ENCODE measurements at places on chromosomes 13 and 19.

GRCh38 chr19:6801485-6802086 is 29.1 kb downstream of the VAV1 start:
- DNase-seq = no peak

- DNase-seq = no peak
Measured at GRCh38 chr19:29596080-29596727, 9.9 kb upstream of the POP4 start.

- DNase-seq = no peak
Measured at GRCh38 chr19:632579-633067, 714 bp downstream of the POLRMT start.

DNA sequence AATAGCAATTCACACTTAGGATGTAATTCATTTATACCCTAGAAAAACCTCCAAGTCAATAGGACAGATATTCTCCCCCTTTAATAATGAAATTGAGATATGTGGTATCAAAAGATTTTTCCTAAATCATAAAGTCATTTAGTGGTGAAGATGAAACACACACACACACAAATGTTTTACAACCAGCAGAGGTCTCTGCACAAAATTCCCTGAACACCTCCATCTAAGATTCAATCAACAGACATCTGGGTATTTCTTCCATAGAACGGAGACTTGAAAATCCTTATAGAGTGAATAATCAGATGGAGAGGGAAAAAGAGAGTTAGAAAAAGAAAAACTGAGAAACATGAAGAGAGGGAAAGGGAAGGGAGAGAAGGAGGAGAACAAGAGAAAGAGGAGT is 52.8 kb downstream of the MYCBP2 start:
- DNase-seq = no peak

DNA sequence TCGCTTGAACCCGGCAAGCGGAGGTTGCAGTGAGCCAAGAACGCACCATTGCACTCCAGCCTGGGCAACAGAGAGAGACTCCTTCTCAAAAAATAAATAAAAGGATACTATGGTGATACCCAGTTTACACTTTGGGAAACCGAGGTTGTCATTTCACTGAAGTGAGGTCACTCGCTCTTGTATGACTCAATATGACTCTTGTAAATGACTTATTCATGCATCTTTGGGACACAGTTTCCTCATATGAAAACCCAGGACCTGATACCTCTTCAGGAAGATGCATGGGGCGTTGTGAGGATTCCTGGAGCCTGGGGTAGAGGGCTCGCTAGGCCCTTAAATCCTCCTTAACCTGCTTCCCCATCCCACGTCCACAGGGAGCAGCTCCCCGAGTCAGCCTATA is 4.5 kb downstream of the PSMD8 start:
- DNase-seq = no peak

DNA sequence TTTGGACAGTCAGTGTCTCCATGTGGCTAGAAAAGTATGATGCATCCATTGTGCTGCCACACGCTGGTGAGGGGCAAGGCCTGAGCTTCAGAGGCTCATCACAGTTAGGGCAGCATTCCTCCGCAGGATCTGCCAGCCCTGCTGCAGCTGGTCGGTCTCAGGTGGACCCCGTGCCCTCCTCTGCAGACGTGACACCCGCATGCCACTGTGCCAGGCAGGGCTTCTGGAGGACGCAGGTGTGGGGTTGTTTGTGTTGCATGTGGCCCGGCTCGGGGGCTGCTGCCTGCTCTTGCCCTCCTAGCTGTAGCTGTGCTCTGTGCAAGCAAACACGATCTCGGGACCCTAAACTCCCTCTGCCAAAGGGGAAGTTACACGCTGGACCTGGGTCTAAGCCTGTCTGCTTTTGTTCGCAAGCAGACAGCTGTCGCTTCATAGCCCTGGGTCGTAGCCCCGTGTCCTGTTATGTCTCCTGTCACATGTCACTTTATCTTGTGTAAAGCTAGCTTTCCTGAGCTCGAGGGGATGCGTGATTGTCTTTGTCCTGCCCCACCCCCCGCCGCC is 45.3 kb downstream of the SLC7A9 start:
- DNase-seq = no peak

DNA sequence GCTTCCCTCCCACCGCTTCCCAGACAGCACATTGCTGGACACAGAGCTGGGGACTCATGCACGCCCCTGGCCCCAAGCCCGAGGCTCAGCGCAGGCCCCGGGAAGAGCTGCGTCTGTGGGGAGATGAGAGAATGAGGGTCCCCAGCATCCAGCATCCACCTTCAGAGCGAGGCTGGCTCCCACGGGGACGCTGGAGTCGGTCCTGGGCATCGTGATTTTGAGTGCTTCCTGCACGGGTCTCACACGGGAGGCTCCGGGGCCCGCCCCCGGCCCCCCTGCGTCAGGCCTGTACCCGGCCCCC is 4.7 kb downstream of the NCLN start:
- no peak for DNase-seq

DNA sequence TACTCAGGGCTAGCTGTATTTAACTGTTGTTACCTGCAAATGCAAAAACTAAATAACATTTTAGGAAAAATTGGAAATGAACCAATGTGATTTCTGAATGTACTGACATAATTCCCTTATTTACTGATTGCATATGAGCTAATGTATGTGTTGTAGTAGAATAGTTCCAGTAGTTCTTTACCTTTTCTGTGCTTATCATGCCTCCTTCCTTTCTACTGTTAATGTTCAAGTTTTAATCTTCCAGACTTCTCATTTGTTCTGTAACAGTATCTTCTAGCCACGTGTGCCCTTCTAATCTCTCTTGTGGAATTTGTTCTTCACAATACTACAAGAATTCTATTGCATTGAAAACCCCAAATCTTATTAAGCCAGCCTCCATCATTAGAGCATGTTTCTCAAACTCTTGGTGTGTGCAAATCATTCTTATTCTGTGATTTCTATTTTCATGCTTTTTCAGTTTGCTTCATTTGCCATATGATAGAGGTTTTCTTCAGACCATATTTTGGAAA is 17.7 kb downstream of the LSM14A start:
- DNase-seq = no peak

- no peak for DNase-seq
Measured at GRCh38 chr13:27236478-27236877, 14.9 kb upstream of the RPL21 start.

GRCh38 chr19:618674-619285 is 14.6 kb downstream of the POLRMT start:
- DNase-seq = no peak

GRCh38 chr19:28640506-28640905 is 572.4 kb downstream of the UQCRFS1 start:
- DNase-seq = no peak

GRCh38 chr13:105587786-105588185 is 947.7 kb downstream of the EFNB2 start:
- no peak for DNase-seq

GRCh38 chr13:86087244-86087643 is 288.0 kb upstream of the SLITRK6 start:
- no peak for DNase-seq

- DNase-seq = no peak
Measured at GRCh38 chr13:30312904-30313303, 5.6 kb upstream of the KATNAL1 start.

DNA sequence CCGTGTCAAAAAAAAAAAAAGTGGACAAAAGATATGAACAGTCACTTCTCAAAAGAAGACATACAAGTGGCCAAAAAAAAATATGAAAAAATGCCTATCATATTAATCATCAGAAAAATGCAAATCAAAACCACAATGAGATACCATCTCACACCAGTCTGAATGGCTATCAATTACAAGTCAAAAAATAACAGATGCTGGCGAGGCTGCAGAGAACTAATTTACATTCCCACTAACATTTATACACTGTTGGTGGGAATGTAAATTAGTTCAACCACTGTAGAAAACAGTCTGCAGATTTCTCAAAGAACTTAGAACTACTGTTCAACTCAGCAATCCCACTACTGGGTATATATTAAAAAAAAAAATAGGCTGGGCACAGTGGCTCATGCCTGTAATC is 26.5 kb upstream of the FOXO1 start:
- no peak for DNase-seq

GRCh38 chr13:26037302-26037701 is 14.5 kb downstream of the SHISA2 start:
- no peak for DNase-seq

GRCh38 chr19:5974721-5975387 is 3.1 kb downstream of the RANBP3 start:
- no peak for DNase-seq

DNA sequence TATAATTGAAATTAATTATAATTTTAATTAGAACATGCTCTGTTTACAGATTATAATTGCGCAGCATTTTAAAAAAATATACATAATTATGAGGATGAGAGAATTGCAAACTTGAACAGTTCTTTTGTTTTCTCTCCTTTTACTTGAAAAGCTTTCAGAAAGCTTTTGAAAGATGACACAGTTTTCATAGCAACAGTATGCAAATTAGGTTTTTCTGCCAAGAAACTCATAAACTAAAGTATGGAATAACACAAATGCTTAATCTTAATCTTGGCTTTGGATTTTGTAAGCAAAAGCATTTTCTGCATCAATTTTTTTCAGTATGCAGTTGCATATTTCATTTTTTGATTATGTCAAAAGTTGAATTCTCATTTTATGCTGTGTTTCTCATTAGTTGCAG is 32.8 kb upstream of the AKAP11 start:
- DNase-seq = no peak

DNA sequence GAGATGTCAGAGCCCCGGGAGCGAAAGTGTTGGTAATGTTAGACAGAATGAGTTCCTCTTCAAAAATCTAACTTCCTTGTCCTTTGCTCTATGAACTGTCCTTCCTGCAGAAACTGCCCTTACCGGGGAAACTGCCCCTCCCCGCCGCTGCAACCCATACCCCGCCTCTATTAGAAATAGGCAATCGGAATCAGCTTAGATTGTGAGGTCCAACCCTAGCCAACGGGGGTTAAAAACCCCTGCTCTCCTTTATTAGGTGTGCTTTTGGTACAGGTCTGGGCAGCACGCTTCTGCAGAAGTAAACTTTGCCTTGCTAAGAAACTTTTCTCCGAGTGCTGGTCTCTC is 11.5 kb upstream of the CAPNS1 start:
- no peak for DNase-seq

DNA sequence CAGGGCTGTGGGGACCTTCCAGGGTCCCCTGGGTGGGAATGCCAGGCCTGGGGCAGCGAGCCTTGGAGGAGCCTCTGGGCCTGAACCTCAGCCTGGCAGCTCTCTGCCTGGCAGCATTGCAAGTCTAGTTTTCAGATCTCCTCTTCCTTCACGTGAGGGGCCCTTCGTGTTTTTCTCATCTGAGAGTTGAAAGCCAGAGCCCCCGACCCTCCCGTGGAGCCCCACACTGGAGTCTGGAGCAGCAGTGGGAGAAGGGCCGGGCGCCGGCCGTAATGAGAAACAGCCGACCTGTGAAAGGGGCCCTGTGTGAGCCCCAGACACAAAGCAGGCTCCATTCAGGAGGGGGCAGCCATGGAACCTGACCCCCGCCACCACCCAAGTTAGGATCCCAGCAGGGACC is 19.3 kb downstream of the TMED1 start:
- no peak for DNase-seq

- no peak for DNase-seq
Measured at GRCh38 chr13:27352698-27353097, 71.7 kb upstream of the GTF3A start.

DNA sequence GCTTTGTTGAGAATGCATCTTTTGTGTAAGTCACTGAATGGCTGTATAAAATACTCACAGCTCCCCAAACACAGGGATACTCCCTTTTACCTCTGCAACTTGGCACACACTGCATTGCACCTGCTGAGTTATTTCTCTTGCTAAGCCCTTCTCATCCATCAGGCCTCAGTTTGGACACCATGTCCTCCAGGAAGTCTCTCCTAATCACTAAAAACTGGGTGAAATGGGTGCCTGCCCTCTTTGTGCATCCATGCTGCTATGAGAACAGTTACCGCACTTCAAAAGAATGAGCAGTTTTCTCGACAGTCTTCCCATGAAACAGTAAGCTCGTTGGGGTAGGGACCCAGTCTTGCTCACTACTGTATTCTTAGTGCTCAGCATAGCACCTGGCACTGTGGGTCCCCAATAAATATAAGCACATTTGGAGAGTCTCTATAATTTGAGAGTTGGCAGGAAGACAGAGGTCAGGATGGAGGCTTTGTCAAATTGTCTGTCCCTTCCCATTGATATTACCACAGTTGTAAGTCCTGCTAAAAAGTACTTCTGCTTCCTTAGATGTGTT is 4.6 kb upstream of the SLC25A30 start:
- no peak for DNase-seq

DNA sequence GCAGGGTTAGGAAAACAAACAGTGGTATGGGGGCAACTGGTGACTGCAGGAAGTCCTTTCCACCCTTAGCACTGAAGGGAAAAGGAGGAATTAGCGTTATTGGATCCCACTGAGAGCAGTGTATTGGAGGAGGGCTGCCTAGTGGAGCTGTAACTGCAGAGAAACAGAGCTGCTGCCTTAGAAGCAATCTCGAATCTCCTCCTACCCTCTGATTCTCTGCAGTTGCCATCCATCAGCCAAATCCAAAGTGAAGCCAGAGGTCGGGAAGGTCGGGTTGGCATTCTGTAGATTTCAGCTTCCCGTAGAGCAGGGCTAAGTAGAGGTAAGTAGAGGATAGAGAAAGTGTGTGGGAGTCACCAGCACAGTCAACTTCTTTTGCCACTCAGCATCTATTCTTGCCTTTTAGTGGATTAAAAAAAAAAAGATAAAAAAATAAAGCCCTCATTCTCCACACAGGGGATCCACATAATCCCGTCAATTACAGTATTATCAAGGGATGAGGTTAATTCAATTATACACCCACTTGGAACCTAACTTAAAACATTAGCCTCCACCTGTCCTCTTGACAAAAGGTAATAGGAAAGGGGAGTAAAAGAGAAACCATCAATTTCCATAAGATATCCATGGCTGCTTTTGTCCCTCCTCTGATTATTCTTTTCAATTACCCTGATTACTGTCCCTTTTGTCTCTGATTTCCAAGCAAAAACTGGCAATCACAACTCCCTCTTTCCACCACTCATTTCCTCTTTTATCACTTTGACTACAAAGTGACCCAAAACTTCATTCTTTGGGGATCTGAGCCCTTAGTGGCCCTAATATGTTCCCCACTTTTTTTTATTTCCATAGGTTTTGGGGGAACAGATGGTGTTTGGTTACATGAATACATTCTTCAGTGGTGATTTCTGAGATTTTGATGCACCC is 234.7 kb downstream of the RBM26 start:
- no peak for DNase-seq

DNA sequence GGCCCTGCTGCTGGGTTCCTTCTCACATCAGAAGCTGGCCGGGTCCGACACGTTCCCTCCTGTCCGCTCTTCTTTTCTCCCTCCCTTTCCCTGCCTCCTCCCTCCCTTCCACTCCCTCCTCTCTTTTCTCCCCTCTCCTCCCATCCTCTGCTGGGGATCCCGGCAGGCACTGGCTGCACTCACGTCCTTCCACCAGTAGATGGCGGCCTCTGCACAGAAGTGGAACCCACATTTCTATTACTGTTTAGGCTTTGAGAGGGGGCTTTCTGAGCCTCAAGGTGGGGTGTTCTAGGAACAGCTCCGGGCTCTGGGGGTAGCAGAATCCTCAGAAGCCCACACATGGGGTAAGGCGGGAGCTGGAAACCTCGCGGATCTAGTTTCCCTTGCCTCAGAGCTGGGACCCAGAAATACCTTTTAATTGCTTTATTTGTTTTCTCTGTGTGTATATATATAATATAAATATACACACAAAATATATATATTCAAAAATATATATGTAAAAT is 294.2 kb downstream of the ZNF536 start:
- DNase-seq = no peak
